ENCODE measurements at places on chromosomes 7 and 10.

DNA sequence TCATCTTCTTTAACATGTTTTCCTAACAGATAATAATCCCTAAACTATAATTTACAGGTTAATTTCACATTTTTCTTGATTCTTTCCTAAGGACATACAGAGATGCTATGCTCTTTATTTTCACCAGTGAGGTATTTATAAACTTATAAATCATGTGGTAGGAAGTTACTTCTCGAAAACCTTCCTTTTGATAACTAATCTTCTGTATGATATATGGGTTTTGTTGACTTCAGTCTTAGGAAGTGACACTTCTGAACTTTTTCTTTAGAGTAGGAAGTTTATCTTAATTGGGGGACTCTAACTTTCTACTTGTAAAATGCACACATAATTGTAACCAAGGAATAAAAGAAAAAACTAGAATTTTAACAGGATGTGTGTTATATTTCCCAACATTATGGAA is 9.8 kb upstream of the PNPLA8 start:
- DNase-seq: no peak

DNA sequence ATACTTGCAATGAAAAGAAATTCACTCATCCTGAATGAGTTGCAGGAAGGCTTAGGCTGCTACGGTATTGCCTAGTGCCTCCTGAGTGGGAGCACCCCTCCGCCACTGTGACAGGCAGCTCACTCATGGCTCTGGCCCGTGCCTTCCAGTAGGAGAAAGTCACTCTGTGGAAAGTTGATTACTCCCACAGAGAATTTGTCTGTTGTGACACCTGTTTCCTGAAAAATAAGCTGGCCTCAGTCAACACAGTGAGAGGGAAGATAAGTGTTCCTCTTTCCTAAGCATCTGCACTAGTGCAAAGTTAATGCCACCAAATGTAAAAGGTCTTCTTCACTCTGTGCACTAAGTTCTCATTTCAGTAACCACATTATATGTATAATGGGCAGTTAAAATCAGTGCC is 158.8 kb upstream of the INHBA start:
- DNase-seq: no peak

DNA sequence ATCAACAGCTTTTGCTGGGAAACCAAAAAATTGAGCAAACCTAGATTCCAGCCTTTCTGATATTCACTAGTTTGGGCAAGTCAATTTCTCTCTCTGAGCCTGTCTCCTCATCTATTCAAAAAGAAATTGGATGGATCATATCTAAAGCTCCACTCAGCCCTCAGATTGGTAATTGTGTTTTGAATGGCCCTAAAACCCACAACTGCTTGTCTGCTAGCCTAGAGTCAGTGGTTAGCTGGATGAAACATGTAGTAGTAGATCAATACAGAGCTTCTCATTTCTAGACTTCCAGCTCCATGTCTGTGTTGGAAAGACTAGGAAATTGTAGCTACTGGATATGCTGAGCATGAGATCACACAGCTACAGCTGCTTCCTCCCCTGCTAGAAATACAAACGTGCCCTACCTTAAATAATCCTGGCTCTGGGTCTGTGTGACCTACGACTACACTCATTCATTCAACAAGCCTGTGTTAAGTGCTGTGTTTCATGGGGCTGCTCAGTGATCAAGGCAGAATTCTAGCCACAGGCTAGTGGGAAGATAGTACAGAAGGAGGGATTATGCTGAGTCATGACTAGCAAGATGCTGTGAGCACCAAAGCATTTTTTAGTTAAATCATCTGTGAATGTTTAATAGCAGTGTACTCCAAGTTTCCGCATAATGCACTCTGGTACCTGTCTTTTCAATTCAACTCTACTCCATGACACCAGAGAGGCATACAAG is 15.7 kb downstream of the DNTT start:
- DNase-seq: no peak

- DNase-seq: no peak
Observed at GRCh38 chr7:71636329-71636728, 504.4 kb downstream of the GALNT17 start.

DNA sequence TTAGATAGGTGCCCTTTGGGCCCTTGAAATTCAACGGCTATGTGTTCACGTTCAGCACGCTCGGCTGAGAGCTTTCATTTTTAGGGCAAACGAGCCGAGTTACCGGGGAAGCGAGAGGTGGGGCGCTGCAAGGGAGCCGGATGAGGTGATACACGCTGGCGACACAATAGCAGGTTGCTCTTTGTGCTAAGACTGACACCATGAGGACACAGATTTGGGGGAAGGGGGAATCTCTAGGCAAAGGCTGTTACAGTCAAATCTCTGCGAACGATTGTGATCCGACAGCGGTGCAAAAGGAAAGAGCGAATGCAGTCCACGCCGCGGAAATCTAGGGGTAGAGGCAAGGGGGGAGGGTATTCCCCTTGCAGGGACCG is 667 bp downstream of the KLLN start:
- no peak for DNase-seq

- DNase-seq: no peak
Observed at GRCh38 chr7:21767300-21767900, 178.3 kb downstream of the CDCA7L start.

- DNase-seq: no peak
Observed at GRCh38 chr7:73312831-73313520, 4.3 kb upstream of the NSUN5 start.

DNA sequence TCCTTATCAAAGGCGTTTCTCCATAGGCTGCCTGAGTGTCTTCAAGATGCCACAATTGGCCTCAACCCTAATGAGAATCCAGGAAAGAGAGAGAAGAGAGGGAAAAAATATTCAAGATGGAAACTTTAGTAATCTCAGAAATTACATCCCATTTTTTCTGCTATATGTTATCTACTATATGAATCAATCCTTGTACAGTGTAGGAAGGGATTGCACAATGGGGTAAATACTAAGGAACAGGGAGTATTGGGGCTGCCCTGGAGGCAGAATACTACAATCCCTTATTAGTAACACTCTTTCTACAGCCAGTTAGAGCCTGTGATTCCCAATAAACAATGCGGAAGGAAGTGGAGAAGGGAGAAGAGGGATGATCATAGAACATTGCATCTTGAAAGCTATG is 27.9 kb downstream of the TFPI2 start:
- no peak for DNase-seq

- DNase-seq: no peak
Observed at GRCh38 chr7:8063706-8064297, 95.2 kb downstream of the GLCCI1 start.

DNA sequence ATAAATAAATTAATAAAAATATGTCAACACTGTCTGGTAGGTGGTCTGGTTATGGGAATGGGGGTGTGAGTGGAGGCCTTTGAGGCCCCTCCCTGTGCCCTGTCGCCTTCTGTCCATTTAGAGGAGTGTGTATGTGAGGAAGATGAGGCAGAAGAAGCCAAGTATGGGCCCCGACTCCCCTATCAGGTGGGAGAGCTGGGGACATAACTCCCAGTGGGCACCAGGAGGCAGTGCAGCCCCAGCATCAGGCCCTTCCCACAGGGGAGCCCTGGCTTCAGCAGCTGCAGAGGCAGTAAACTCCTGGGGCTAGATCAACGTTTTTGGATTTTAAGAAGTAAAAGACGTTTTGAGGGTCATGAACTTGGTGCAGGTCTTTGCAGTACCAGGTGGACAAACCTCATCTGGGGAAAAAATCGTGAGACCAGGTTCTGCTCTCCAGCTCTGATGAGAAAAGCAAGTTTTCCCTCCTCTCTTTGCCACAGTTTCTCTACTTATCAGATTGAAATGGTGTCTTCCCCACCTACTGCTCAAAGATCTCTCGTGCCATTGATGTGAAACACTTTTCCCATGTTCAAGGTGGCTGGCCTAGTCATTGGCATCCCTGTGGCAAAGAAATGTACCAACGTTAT is 167.8 kb upstream of the EEPD1 start:
- DNase-seq: peak; percentile 29

DNA sequence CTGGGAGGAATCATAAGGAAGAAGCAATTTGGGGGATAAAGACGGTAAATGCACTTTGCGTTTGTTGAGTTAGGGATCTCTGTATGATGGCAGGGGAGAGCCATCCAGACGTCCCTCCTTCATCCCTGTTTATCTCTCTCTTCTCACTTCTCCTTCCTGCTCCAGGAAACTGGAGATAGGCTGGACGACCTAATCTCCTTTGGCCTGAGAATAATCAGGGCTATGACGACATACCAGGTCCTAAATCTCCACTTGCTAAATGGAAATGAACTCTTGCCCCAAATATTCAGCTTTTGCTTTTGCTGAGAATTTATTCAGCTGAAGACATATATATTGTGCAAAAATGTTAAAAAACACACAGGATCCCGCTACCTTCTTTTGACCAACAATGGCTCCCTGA is 182.9 kb upstream of the INHBA start:
- DNase-seq: no peak

- no peak for DNase-seq
Observed at GRCh38 chr10:83632701-83633100, 506.6 kb upstream of the GHITM start.
